Activated gamma-delta T cell treated with Interleukin-2 at 50 U/mL for 16 hours (primary cell): ENCODE measurements at places on chromosomes 3 and 15.
A peak's percentile ranks its signal among the peaks of the same experiment; 100 is the strongest.

DNA sequence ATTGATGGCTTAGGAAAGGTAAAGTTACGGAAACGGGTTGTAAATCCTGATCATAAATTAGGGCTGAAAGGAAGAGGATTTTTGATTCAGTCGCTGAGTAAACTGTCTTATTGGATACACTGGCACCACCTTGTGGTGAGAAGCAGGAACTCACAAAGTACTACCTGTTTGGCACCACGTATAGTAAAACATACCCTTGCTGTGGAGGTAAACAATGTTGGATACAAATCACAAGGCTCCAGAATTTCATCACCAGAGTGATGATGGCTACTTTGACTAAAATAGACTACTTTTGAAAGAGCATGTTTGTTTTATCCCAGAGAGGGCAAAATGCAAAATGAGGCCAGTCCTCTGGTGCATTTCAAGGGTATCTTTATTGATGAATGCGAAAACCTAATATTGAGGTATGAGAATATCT is 216.9 kb downstream of the IGSF11 start:
- DNase-seq, result peak; percentile 17

GRCh38 chr3:53230041-53230621 is 25.7 kb downstream of the TKT start:
- no peak for DNase-seq

- no peak for DNase-seq
Measured at GRCh38 chr15:96053781-96054428, 276.6 kb upstream of the NR2F2 start.

GRCh38 chr3:41323467-41324155 is 124.3 kb downstream of the CTNNB1 start:
- no peak for DNase-seq

DNA sequence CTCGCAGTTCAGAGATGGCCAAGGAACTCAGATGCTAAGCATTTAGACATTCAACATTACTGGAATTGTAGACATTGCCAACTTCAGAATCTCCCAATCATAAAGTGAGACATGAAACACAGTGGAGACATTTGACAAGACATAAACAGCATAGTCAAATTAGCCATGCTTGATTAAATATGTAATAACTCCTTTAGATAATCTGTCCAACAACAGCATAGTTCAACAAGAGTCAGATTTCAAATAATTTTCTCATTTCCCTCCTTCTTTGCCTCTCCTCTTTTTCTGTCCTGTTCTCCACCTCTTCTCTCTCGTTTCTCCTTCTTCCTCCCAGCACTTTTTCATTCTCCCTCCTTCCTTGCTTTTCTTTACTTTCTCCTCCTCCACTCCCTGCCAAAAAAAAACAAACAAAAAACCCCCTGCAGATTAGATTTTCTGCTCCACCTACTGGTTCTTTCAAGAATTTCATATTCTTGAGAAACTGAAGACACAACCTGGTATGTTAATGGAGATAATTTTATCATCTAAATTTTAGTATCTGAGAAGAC is 20.2 kb downstream of the CPOX start:
- no peak for DNase-seq

GRCh38 chr3:191254098-191254873 is 55.2 kb downstream of the OSTN start:
- no peak for DNase-seq

- DNase-seq, result no peak
Measured at GRCh38 chr3:43176666-43177065, 70.8 kb upstream of the POMGNT2 start.

- DNase-seq, result no peak
Measured at GRCh38 chr15:39432026-39432425, 148.9 kb upstream of the THBS1 start.

GRCh38 chr15:57114070-57114469 is 195.6 kb downstream of the TCF12 start:
- no peak for DNase-seq

- no peak for DNase-seq
Measured at GRCh38 chr15:99404454-99404853, 153.2 kb downstream of the LRRC28 start.

DNA sequence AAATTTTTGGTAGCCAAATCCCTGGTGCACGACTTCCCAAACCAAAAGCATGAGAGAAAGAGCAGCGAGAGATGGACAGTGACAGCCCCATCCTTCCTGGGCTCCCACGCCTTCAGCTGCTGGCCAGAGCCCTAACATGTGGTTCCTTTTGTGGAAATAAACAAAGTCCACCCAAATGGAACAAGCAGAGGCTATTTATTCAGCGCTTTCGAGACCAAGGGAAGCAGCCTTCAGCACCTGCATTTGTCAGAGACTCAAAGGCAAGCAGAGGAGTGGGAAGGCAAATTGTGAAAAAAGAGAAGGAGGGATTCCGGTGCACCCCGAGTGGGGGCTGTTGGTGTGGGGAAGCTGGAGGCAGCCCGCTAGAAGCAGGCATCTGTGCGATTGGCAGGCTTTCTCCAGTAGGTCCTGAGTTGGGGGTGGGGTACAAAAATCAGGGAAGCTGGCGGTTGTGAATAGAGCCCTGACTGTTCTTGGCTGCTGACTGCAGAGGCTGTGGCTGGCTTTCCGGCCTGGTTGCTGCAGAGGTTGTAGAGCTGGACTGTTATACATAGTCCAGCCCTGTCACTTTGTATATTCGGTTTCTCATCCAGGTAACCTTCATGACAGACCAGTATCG is 427.2 kb downstream of the OCA2 start:
- DNase-seq, result no peak

DNA sequence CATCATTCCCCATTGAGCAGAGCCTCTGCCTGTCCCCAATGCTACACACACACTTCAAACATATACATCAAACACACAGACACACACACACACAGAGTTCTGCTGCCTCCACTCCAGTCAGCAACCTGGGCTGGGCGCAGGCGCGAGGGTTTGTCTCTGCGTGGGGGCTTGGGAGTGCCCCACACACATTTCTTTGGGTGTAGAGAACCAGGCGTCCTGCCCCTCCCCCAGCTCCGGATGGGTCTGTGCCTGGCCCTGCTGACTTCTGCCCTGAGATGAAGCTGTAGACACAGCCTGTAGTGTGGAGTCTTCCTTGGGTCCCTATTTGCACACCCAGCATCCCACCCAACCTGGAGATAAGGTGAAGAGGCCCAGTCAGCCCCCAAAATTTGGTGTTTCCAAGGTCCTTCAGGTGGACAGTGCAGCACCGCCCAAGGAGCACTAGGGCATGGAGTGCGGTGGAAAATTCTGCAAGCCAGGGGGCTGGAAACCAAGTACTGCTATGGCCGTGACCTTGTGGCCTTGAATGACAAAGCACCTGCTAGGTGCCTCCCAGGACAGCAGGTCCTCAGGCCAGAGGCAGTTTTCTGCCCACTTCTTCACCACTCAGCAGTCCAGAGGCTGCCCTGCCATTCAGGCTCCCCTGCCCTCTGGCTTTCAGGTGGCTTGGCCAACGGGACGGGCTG is 26.8 kb downstream of the FBXW12 start:
- DNase-seq, result no peak

- no peak for DNase-seq
Measured at GRCh38 chr3:58581328-58582091, 4.3 kb upstream of the FAM107A start.

DNA sequence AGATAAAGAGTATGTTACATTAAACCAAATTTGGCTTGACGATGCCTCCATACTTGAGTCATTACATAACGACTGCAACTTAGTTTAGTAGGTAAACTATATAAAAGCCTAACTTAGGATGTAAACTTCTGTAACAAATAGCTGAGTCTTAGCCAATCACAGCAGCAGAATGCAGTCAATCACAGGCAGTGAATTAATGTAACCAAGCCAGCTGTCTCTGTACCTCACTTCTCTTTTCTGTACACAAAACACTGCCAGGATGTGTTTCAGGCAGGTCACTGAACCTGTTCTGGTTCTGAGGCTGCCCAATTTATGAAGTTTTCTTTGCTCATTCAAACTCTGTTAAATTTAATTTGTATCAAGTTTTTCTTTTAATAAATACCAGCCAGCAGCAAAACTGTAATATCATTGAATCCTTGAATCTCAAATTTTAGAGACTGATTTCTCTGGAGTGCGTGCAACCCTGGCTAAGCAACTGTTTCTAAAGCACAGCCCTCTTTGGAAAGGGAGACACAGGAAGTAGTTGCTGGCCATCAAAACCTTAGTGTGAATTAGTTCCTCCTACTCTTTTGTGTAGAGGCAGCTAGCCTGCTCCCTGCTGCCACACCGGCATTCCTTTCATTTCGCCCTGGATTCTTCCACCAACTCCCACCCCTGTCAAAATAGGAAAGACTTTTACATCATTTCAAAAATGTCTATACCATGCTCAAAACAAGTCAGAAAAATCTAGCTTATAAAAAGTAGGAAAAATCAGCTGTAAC is 15.2 kb downstream of the RFTN1 start:
- no peak for DNase-seq

GRCh38 chr3:130758624-130759369 is 12.2 kb upstream of the PIK3R4 start:
- no peak for DNase-seq

DNA sequence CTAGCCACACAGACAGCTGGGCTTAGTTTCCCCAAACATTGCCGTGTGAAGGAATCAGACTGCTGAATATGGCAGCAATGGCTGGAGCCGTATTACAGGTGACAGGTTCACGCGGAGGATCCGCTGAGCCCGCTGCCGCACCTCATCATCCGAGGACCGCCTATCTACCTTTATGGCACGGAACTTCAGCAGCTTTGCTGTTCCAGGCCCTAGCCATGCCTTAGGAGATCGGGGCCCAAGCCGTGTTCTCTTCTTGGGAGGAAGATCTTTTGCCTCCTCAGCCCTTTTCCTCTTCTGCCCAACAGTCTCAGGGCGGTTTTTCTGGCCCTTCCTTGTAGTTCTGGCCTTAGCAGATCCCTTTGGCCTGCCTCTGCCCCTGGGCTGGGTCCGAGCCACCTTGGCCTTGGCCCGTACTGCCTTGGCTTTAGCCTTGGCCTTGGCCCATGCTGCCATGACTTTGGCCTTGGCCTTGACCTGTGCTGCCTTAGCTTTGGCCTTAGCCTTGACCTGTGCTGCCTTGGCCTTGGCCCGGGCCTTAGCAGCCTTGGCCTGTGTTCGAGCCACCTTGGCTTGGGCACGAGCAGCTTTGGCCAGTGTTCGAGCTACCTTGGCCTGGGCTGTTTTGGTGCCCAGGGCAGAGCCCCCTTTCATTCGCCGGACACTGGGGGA is 3.2 kb downstream of the CCDC71 start:
- no peak for DNase-seq

GRCh38 chr3:2978977-2979732 is 131.0 kb downstream of the IL5RA start:
- DNase-seq, result no peak

DNA sequence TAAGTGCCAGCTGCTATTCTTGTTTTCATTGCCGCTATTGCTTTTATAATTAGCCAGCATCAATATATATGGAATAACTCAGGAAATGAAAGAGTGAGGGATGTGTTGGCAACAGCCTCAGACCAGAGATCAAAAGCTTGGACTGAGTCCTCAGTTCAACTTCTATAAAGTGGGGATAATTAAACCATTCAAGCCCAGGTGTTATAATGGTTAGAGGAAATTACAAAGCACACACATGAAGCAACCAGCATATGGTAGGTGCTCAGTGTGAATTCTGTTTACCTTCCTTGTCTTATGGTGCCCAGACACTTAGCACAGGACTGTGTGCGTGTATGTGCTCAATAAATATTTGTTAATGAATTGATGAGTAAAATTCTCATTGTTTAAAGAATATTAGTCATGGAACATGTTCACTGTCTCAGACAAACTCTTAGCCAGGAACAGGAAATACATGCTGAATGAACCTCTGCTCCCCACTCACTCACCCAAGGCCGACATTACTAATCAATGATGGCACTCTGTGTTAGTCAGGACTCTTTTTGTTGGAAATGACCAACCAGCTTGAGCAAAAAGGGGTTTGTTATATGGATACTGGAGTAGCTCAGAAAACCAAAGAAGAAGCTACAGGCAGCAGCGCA is 16.7 kb upstream of the CCDC174 start:
- no peak for DNase-seq

GRCh38 chr3:39414421-39414907 is 7.9 kb downstream of the RPSA start:
- DNase-seq, result no peak

DNA sequence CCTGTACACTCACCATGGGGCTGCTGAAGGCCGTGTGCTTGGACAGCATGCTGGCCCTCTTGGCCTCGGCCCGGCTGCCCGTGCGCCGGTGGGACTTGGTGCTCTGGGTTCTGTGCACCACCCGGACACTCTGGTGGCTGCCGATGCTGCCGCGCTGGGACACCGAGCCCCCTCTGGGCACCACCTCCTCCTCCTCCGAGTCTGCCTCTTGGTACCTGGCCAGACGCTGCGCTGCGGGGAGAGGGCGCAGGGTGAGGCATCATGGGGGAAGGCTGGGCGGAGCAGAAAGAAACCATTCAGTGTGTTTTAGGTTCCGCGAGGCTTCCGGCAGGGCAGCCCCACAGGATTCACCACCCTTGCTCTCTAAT is 145.0 kb downstream of the ATP10A start:
- DNase-seq, result no peak

DNA sequence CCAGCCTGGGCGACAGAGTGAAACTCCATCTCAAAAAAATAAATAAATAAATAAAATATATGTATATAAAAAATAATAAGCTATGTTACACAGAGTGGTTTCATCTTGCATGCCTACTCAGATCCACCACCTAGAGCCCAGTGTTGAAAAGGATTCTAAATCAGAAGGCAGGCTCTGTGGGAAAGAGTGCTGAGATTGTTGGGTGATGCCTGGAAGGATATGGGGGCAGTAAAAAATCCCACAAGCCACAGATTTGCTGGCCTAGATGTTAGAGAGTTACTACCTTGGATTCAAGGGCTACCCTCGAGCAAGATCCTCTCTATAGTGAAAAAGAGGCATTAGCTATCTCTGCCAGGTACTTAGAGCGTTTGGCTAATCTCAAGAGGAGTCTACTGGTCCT is 144.3 kb downstream of the STAC start:
- DNase-seq, result no peak

- no peak for DNase-seq
Measured at GRCh38 chr3:76131396-76132153, 346.2 kb upstream of the ZNF717 start.

DNA sequence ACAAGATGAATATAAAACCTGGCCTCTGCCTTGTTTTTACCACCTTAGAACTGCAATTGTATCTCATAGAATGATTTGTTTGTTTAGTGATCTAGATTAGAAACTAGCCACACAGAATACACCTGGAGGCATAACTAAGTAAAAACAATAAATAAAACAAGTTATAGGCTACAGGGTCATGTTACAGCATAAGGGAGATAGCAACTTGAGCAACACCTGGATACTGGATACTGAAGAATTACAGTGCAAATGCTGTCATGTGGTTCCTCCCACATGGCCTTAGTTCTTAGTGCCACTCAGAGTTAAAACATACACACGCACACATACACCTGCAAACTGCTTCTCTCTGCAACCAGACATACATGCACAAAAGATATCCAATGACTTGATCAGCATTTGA is 563.4 kb upstream of the DPPA4 start:
- DNase-seq, result no peak

GRCh38 chr3:129611812-129612533 is 5.5 kb upstream of the PLXND1 start:
- no peak for DNase-seq

DNA sequence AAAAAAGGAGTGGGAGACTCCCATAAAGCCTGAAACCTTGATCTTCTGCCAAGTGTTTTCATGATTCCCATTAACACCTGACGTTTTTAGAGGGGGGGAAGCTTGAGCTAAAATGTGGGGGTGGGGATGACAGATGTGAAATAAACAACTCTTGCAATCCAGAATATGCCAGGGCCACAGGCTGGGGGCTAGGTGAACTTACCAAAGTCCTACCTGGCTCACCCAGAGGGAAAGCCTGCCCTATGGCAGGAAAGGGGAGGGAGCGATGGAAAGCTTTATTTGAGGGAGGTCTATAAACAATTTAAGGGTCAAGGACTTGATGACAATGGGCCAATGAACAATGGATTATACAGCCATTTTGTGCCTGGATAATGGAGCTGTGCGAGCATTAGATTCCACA is 108.3 kb downstream of the LRIG1 start:
- no peak for DNase-seq
